ENCODE measurements at places on chromosomes 7 and 10. TPM values are rescaled to one million over a fixed set of nuclear protein-coding genes. Genes with fewer than 3 reads are reported as not detected.

DNA sequence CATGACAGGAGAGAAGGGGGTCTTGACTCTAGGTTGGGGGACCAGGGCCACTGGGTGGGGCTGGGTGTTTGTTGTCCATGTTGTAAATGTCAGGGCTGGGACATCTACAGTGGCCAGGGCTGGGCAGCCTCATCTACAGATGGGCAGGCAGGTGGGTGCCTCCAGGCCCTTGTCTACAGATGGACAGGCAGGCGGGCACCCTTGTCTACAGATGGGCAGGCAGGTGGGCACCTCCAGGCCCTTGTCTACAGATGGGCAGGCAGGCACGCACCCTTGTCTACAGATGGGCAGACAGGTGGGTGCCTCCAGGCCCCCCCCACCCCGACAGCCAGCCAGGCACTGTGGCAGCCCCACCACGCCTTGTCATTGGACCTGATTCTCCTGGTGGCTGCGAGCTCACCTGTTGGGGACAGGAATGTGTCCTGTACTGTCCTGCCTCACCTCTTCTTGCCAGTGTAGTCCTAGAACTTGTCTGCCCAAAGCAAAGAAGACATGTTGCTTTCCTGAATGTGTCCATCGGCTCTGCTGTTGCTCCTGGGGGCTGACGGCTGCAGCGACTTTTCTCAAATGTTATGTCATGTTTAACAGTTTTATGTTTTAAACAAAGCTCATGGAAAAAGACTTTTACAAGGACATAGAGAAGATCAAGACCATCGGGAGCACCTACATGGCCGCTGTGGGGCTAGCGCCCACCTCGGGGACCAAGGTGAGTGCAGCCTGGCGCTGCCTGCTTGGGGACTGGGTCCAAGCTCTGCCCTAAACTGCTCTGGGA is 129.9 kb downstream of the ADCY1 start:
- DNase-seq: no peak

DNA sequence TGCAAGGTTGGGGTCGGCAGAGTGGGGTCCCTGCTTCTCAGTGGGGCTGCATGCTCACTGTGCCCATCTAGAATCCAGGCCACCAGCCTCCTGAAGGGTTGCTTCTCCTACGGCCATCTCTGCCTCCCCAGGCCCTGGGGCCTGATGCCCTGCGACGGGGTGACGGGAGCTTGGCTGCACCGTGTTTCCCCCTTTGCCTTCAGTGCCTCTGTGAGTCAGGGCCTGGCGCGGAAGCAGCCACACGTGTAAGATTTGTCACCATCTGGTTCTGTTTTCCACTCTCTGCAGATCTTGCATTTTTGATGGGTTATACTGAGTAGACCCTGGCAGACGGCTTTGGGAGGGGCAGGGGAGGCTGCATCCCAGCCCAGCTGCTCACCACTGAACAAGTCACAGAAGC is 7.2 kb downstream of the ADAMTS14 start:
- DNase-seq: no peak

DNA sequence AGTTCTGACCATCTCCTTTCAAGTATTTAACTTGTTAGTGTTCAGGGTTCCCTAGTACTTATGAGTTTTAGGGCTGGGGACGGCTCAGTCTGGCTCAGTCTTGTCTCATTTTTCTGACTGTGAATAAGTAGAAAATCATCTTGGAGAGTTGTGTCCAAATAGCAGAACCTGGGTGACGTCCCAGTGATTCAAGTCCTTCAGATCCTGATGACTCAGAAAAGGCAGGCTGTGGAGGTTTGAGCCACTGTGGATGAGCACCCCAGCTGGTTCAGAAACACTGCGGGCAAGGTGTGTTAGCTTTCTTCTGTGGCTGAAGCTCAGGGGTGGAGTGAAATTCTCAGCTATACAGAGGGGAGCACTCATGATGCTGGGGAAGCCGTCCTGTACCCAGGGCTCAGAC is 154.4 kb upstream of the NPY start:
- no peak for DNase-seq

Gene GRID2IP
- total RNA-seq: 2.6 TPM

Gene COA1
- total RNA-seq: 76.2 TPM

Gene LRRD1
- total RNA-seq: not detected
